ENCODE measurements at places on chromosomes 2 and 18. TPM values are rescaled to one million over a fixed set of nuclear protein-coding genes. Genes with fewer than 3 reads are reported as not detected.

The SLC16A14 gene
- 2.2 TPM for total RNA-seq

The SRD5A2 gene
- 1.2 TPM for total RNA-seq

The PSME4 gene
- 42.9 TPM for total RNA-seq

The DSC2 gene
- 17.6 TPM for total RNA-seq

The PLCL1 gene
- 6.3 TPM for total RNA-seq

The TLX2 gene
- total RNA-seq = not detected

The ZAP70 gene
- 8.8 TPM for total RNA-seq

GRCh38 chr2:172878260-172878659 lies 142.6 kb downstream of the RAPGEF4 start:
- H3K27me3 ChIP-seq = no peaks in the 10 kb centered on the region
- no peak overlapping the region for H3K27ac ChIP-seq
- no peaks in the 10 kb centered on the region for H3K36me3 ChIP-seq
- H3K4me3 ChIP-seq = no peak overlapping the region

GRCh38 chr2:88481691-88482336 lies 29.3 kb upstream of the FOXI3 start:
- DNase-seq = no peak
- H3K4me1 ChIP-seq = no peaks in the 10 kb centered on the region
- H3K36me3 ChIP-seq = no peaks in the 10 kb centered on the region

- no peak for DNase-seq
- no peaks in the 10 kb centered on the region for H3K36me3 ChIP-seq
- H3K4me1 ChIP-seq = peaks cover 17% of the 10 kb centered on the region
- H3K4me3 ChIP-seq = no peak overlapping the region
- no peak overlapping the region for H3K27ac ChIP-seq
Measured at GRCh38 chr2:88838165-88838635, 146.7 kb downstream of the RPIA start.

- no peaks in the 10 kb centered on the region for H3K27me3 ChIP-seq
- H3K36me3 ChIP-seq = no peaks in the 10 kb centered on the region
- H3K4me1 ChIP-seq = no peaks in the 10 kb centered on the region
- H3K4me3 ChIP-seq = no peak overlapping the region
- DNase-seq = no peak
Measured at GRCh38 chr2:73333564-73333963, 40.2 kb upstream of the EGR4 start.

- peak overlapping the region; percentile 57 for H3K4me3 ChIP-seq
- no peaks in the 10 kb centered on the region for H3K36me3 ChIP-seq
- peaks cover 41% of the 10 kb centered on the region for H3K4me1 ChIP-seq
Measured at GRCh38 chr2:96527286-96528005, 9.1 kb upstream of the ARID5A start.

- H3K36me3 ChIP-seq = no peaks in the 10 kb centered on the region
- peaks cover 56% of the 10 kb centered on the region for H3K4me1 ChIP-seq
- H3K27me3 ChIP-seq = no peaks in the 10 kb centered on the region
- DNase-seq = no peak
- H3K27ac ChIP-seq = peak overlapping the region; percentile 51
- H3K4me3 ChIP-seq = no peak overlapping the region
Measured at GRCh38 chr2:102110596-102111334, 31.8 kb upstream of the IL1R1 start.

GRCh38 chr2:158997037-158997790 lies 28.8 kb downstream of the TANC1 start:
- no peak overlapping the region for H3K4me3 ChIP-seq
- no peak for DNase-seq
- no peak overlapping the region for H3K27ac ChIP-seq

GRCh38 chr18:4851301-4851976 lies 345.6 kb downstream of the AKAIN1 start:
- DNase-seq = no peak
- no peaks in the 10 kb centered on the region for H3K4me1 ChIP-seq
- H3K36me3 ChIP-seq = no peaks in the 10 kb centered on the region
- no peak overlapping the region for H3K27ac ChIP-seq
- H3K4me3 ChIP-seq = no peak overlapping the region

DNA sequence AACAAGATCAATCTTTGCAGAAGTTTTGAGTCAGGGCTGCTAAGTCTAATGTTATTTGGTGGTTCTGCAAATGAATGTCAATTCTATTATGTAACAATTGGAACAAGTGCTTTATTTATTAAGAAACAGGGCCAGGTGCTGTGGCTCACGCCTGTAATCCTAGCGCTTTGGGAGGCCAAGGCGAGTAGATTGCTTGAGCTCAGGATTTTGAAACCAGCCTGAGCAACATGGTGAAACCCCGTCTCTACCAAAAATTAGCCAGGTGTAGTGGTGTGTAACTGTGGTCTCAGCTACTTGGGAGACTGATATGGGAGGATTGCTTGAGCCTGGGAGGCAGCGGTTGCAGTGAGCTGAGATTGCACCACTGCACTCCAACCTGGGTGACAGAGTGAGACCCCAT lies 13.2 kb upstream of the RNF103 start:
- H3K36me3 ChIP-seq = no peaks in the 10 kb centered on the region
- H3K4me3 ChIP-seq = no peak overlapping the region
- no peaks in the 10 kb centered on the region for H3K4me1 ChIP-seq

- H3K27ac ChIP-seq = peak overlapping the region; percentile 57
- no peaks in the 10 kb centered on the region for H3K27me3 ChIP-seq
- DNase-seq = peak; percentile 89
- no peaks in the 10 kb centered on the region for H3K36me3 ChIP-seq
- peaks cover 12% of the 10 kb centered on the region for H3K4me1 ChIP-seq
Measured at GRCh38 chr2:64831134-64831976, 157.8 kb upstream of the SLC1A4 start.

- H3K4me1 ChIP-seq = no peaks in the 10 kb centered on the region
- peaks cover 28% of the 10 kb centered on the region for H3K36me3 ChIP-seq
- no peak overlapping the region for H3K27ac ChIP-seq
- H3K4me3 ChIP-seq = no peak overlapping the region
- no peaks in the 10 kb centered on the region for H3K27me3 ChIP-seq
Measured at GRCh38 chr18:79413901-79414300, 18.2 kb downstream of the NFATC1 start.

DNA sequence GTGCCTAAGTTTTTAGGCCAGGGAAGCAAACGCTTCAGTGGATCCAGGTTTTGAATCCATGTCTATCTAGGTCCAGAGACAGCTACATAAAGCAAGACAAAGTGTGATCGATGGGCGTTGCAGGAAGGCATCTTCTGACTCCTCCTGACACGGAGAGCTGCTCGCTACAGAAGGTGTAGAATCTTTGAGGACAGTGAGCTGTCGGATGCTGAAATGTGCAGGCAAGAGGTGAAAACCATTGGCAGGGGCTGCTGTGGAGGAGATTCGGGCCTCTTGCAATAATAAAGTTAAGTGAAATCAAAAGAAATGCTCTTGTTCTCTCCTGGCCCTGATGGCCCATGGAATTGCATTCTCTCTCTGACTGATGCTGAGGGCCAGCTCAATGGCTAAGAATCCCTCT lies 336.2 kb downstream of the CYRIA start:
- no peak overlapping the region for H3K27ac ChIP-seq
- DNase-seq = no peak
- no peaks in the 10 kb centered on the region for H3K4me1 ChIP-seq
- no peaks in the 10 kb centered on the region for H3K36me3 ChIP-seq
- H3K4me3 ChIP-seq = no peak overlapping the region

DNA sequence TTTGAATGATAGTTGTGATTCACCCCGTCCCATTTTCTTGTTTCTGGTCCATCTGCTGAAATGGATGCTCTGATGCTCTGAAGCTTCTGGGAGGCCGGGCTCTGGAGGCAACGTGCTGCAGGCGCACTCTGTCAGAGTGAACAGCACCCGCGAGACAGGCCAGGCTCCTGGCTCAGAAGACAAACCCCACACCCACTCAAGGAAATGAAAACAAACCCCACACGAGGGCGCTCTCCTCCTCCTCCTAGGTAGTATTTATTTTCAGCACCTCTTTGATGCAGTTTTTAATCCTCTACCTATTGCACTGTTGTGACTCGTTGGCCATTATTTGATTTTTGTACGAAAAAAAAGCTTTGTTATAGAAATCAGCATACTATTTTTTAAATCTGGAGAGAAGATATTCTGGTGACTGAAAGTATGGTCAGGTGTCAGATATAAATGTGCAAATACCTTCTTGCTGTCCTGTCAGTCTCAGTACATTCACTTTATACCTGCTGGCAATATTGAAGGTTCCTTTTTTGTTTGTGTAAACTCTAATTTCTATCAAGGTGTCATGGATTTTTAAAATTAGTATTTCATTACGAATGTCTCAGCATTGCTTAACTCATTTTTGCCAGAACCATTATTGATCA lies 10.3 kb upstream of the CHST10 start:
- H3K36me3 ChIP-seq = no peaks in the 10 kb centered on the region
- DNase-seq = peak; percentile 71
- no peaks in the 10 kb centered on the region for H3K4me1 ChIP-seq
- H3K27ac ChIP-seq = no peak overlapping the region
- no peak overlapping the region for H3K4me3 ChIP-seq

DNA sequence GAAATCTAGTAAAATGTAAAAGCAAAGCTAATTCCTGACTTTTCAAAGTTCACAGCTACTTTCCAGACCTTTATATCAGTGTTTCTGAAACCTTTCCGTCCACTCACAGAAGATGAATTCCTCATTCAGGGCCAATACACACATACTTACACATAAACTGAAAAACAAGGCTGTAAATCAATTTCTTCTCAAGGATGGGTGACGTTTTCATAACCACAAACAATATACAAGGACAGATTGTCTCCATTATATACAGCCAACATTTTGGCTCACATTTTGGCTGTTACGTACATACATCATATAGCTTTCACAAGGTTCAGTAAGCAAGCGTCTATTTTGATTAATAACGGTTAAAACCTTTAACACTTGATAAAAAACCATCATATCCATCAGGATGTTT lies 1.4 kb downstream of the RPRD1A start:
- H3K27ac ChIP-seq = no peak overlapping the region
- H3K4me1 ChIP-seq = peaks cover 20% of the 10 kb centered on the region
- no peaks in the 10 kb centered on the region for H3K36me3 ChIP-seq
- no peak for DNase-seq
- peaks cover 5% of the 10 kb centered on the region for H3K27me3 ChIP-seq

DNA sequence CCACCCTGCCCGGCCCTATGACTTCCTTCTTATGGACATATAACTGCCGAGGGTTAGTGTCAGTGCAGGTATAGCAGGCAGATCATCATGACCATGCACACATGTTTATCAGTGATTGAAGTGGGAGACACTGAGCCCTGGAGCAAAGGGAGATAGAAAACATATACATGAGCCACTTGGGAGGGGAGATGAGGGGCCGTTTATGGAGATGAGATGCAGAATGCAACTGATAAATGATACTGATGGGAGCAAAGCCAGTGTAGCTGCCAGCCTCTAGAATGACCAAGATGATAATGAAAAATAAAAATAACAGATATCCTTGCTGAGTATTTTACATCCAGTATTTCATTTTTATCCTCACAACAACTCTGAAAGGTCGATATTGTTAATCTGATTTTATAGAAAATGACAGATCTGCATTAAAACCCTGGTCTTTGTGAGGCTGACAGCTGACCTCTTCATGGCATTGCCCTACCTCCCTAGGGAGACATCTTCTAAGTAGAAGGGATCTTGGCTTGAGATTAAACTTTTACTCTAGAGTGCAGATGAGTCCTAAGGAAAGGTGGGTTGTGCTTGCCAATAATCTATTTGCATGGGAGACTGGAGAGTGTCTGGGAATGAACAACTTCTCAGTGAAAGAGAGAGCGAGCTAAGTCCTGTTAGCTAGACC lies 178.4 kb upstream of the LHCGR start:
- H3K27ac ChIP-seq = no peak overlapping the region
- H3K27me3 ChIP-seq = no peaks in the 10 kb centered on the region
- no peaks in the 10 kb centered on the region for H3K36me3 ChIP-seq
- no peaks in the 10 kb centered on the region for H3K4me1 ChIP-seq
- no peak for DNase-seq

GRCh38 chr2:222427646-222428301 lies 3.4 kb downstream of the SGPP2 start:
- no peaks in the 10 kb centered on the region for H3K36me3 ChIP-seq
- peak overlapping the region; percentile 49 for H3K27ac ChIP-seq
- no peak for DNase-seq
- no peak overlapping the region for H3K4me3 ChIP-seq
- H3K27me3 ChIP-seq = peaks cover 29% of the 10 kb centered on the region

DNA sequence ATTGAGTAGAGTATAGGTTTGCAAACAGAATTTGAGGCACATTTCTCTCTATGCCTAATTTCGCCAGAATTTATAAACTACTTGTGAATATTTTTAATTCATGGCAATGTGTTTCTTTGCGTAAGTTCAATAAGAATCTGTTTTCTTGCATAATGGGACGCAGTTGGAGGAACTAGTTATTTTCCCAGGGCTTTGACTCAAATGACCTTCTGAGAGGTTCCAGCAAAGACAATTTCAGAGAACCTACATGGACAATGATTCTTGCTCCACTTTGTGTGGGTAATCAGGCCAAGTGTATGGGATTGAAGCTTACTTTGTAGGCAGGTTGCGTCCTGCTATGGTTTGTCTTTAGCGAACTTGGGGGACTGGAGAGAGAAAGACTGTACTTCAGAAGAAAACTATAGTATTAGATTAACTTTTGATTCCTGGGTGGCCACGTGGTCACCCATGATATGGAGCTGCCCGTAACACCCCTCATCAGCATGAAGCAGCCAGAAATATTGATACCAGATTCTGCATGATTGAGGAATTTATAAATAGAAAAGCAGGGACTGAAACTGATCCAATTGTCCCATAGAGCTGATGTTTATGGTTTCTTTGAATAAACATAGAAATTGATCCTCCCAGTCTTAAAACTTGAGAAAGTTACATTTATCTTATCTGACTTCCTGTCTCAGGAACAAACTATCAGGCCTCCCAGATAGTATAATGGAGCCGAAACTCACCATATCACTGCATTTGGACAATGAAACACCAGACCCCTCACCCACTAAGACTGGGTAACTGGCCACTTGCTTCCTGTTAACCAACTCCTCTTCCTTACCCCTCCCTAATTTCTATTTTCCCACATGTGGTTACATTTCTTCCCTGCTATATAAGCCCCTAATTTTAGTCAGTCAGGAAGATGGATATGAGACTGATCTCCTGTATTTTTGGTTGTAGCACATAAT lies 815.3 kb upstream of the HS6ST1 start:
- H3K27ac ChIP-seq = no peak overlapping the region
- DNase-seq = no peak
- no peaks in the 10 kb centered on the region for H3K36me3 ChIP-seq
- H3K27me3 ChIP-seq = no peaks in the 10 kb centered on the region
- H3K4me3 ChIP-seq = no peak overlapping the region
- H3K4me1 ChIP-seq = no peaks in the 10 kb centered on the region

DNA sequence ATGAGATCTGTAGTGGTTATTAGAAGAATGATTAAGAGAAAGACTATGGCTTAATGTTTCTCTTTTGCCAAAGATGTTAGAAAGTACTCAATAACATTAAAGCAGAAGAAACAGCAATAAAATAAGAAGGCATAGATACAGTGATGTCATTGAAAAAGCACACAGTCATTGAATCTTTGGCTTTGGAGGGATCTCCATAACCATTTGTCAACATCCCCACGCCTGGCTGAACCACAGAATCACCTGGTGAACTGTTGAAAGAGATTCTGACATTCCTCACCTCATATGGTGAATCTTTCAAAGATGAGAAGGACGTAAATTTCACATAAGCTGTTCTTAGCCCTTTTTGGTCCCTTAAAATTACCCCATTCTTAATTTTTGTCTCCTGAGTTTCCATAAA lies 324.6 kb upstream of the NRP2 start:
- no peak overlapping the region for H3K4me3 ChIP-seq
- DNase-seq = no peak
- H3K36me3 ChIP-seq = no peaks in the 10 kb centered on the region
- no peak overlapping the region for H3K27ac ChIP-seq
- no peaks in the 10 kb centered on the region for H3K4me1 ChIP-seq

Measured in lower lobe of right lung (tissue), 2 donors.